T-helper 22 cell (primary cell): ENCODE measurements at places on chromosomes 5 and 9.

DNA sequence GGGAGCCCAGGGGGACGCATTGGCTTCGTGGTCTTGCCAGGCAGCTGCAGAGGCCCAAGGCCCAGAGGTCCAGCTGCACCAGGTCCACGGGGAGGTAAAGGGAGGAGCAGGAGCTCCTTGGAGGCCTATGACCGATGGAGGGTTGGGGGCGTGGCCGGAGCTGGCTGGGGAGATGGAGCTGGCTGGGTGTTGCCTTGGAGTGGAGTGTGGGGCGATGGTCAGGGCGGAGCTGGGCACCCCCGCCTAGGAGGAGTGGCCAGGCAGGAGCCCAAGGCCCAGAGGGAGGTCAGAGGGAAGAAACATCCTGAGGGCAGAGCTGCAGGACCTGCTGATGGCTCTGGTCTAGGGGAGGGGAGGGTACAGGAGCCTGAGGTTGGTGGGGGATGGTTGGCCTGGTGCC is 44.6 kb downstream of the KCNT1 start:
- no peak for DNase-seq

DNA sequence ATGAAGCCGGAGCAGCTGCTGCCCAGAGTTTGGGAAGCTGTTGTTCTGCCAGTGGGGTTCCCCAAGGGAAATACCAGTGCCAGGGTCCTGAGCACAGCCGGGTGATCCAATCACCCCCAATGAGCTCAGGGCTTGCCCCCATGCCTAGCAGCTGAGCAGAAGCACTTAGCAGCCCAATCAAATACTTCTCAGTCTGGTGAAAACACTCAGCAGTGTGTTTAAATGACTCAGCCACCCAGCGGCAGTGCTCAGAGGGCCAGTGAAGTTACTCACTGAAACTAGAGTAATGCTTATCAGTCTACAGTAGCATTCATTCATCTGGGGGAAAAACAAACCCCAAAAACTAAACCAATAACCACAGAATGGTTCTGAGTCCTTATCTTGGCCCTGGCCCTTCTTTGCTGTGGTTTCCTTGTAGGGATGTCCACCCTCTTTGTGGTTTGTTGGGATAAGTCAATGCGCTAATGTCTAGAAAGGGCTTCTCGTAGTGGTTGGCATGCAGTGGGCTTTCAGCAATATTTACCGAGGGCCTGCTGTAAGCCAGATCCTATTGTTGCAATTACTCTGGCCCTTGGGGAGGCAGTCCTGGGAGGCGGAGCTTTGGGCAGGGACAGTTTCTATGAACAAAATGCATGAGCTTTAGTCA is 43.1 kb downstream of the LHX2 start:
- no peak for DNase-seq

DNA sequence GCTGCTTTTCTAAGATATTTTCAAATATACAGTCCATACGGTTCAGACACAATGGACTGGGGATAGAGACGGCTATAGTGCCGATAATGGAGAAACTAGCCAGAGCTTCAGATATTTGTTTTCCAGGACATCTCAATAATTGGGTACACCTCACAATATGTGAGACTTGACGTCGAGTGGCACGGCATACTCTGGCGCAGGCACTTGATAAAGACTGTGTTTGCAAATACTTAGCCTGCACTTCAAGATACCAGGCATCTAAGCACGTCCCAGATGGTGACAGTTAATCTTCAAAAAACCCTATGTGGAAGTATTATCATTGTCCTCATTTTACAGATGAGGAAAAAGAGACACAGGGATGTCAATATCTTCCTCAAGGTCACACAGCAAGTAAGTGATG is 48.5 kb downstream of the SEMA5A start:
- DNase-seq, result no peak

DNA sequence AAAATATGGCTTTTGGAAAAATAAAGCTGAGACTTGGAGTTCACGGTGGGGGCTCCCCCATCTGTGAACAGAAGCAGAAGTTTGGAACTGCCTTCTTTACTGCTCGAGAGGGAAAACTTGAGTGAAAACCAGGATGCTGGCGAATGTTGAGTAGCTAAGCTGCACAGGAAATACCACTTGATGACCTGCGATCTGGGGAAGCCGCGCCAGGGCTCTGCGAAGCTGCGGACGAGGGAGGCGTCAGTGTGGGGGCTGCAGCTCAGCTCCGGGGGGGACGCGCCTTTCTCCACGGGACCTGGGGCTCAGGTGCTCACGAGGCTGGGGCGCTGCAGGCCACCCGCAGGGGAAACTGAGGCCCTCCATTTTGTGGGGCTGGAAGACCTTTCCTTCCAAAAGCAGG is 62.3 kb downstream of the TENT4A start:
- DNase-seq, result no peak

- no peak for DNase-seq
These were observed 4.7 kb upstream of the RASGEF1C start for GRCh38 chr5:180213657-180214207.

DNA sequence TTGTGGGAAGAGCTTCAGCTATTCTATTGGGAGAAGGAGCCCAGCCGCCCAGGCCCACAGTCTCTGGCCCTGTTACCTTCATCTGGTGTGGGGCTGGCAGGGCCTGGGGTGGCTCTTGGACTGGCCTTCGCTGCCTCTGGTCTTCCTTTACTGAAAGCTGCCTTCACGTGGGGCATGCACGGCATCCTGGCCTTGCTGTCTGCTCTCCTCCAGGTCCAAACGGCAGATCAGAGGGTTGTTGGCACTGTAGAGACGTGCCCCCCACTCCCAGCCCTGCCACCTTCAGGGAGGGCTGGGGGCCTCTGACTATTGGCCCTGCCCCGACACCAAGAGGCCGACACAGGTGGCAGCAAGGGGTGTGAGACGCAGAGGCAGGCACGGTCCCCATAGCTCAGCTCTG is 291.3 kb upstream of the IRX1 start:
- DNase-seq, result no peak

- no peak for DNase-seq
These were observed 24.9 kb downstream of the MELK start for GRCh38 chr9:36597412-36598178.

GRCh38 chr9:129497005-129497812 is 123.7 kb downstream of the C9orf50 start:
- DNase-seq, result no peak

DNA sequence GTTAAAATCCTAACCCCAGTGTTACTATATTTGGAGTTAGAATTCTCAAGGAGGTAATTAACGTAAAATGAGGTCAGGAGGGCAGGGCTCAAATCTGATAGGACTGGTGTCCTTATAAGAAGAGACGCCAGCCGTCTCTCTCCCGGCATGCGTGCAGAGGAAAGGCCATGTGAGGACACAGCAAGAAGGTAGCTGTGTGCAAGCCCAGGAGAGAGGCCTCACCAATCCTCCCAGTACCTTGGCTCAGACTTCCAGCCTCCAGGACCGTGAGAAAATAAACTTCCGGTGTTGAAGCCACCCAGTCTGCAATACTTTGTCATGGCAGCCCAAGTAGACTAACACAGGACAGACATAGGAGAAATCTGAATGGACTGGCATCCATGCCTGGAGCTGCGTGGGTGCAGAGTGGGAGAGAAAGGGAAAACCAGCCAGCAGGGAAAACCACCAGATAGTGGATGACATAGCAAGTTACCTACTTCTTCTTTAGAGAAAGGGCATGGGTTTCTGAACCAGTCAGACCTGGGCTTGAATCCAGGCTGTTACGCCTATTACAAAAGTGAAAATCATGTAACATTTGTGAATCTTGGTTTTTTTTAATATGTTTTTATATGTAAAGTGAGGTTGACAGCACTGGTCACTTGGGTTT is 89.2 kb downstream of the FSTL4 start:
- no peak for DNase-seq

GRCh38 chr5:142743592-142744441 is 26.4 kb upstream of the ARHGAP26 start:
- DNase-seq, result no peak
